Mesenteric fat pad (tissue), 1 donor: ENCODE measurements at places on chromosomes 7 and 10.

- DNase-seq = no peak
These were observed 118.2 kb upstream of the DPP6 start for GRCh38 chr7:153934048-153934447.

DNA sequence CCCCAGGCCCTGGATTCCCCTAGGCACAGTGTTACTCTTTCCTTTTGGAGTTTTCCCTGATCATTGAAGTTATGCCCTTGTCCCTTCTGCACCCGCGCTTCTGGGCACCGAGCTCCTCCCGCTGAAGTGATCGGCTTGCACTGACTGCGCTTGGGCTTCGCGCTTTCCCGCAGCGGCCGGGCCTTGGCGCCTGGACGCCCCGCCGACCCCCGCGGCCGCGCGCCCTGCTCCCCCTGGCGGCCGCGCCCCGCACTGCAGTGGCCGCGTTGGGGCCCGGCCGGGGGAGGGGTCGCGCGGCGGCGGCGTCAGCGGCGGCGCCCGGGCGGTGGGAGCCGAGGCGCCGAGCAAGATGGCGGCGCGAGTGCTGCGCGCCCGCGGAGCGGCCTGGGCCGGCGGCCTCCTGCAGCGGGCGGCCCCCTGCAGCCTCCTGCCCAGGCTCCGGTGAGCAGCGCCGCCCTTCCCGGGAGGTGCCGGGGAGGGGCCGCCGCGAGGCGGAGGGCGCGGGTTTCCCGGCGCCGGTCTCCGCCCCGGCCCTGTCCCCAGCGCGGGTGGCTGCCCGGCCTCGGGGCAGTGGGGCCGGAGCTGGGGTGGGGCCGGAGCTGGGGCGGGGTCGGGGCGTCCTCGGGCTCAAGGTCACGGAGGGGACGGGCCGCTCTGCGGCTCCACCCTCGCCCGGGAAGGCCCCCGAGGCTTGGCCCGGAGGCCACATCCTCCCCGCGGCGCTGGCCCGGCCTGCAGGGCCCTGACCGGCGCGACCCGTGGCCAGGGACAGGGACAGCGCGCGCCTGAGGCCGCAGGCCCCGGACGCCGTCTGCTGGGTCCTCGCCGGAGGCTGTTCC, at the start of gene NIPSNAP2:
NIPSNAP2 (plus strand) TSS at position 325 of the 839 bp plus-strand sequence; CDS start at position 350, 25 bp downstream.
- peak; percentile 95 for DNase-seq

- DNase-seq = no peak
These were observed 4.6 kb downstream of the HSPA12A start for GRCh38 chr10:116737627-116738327.

DNA sequence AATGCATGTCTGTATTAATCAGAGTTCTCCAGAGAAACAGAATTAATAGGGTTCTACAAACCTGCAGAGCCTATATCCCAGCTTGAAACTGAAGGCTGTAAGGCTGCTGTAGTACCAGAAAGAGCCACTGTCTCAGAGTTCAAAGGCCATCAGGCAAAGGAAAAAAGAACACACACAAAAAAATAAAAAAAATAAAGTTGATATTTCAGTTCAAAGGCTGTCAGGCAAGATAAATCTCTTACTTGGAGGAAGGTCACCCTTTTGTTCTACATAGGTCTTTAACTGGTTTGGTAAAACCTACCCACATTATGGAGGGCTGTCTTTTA, 12.0 kb upstream of the TMEM26 start:
- no peak for DNase-seq

GRCh38 chr7:130127821-130128317, 57.5 kb downstream of the KLHDC10 start:
- DNase-seq = no peak

DNA sequence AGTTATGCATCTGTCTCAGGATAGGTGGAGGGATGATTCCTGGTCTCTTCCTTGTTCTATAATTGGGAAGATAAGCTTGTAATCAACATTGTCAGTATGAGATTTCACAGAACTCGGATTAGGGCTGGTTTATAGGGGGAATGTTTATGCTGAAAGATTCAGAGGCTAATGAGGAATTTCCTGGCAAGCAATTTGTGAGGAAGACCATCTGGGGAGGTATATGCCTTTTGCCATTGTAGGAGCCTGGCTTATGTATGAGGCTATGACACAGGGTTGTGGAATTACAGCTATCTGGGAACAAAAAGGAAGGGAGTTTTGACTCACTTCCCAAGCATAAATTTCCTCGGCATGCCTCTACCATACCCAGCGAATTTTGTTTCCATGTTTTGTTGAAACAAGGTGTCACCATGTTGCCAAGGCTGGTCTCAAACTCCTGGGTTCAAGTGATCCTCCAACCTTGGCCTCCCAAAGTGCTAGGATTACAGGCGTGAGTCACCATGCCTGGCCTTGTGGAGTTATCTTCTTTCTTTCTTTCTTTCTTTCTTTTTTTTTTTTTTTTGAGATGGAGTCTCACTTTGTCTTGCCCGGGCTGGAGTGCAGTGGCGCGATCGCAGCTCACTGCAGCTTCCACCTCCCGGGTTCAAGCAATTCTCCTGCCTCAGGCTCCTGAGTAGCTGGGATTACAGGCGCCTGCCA, 1.6 kb upstream of the COPS6 start:
- DNase-seq = no peak

DNA sequence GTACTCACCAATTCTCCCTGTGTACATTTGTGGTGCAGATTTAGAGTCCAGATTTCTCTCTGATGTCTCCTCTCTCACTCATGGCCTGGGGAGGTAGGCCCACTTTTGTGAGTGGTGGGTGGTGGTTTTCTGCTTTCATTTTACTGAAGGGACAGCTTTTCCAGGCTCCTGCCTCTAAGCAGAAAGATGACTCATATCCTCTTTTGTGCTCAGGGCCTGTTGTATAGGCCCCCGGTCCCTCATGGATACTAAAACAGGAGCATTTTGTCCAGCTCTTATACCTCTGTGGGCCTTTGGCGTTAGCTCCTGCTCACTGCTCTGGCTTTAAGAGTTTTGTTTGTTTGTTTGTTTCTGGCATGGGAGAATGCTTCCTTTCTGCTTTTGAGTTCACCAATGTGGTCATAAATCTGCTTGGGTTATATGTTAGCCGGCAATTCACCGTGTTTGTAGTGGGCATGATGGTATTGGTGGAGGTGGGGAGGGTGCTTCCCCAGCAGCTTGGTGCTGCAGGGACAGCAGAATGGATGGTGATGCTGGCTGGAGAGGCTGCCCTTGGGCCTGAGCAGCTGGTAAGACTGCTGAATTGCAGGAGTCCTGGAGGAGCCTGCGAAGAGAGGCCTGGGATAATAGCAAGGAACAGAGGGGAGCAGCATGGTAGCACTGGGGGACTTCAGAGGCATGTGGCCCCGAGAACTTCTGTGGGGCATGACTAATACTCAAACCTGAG, 468.7 kb downstream of the RPS24 start:
- peak; percentile 78 for DNase-seq

DNA sequence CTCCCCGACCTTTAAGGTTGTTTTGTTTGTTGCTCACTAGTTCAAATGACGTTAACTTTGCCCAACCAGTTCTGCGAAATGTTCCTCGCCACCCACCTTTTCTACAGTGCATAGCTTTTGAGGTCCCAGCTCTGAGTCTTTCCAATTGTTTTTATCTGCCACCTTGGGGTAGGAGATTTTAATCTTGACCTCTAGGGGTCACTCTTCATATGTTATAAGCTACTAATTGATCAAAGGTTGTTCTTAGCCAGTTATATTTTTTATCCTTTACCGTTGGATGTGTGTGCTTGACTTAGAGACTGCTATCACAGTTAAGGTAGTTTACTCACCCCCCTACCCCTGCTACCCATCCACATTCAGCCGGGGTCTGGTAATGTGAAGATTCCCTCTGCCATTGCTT, 372.4 kb downstream of the SUGCT start:
- DNase-seq = no peak

DNA sequence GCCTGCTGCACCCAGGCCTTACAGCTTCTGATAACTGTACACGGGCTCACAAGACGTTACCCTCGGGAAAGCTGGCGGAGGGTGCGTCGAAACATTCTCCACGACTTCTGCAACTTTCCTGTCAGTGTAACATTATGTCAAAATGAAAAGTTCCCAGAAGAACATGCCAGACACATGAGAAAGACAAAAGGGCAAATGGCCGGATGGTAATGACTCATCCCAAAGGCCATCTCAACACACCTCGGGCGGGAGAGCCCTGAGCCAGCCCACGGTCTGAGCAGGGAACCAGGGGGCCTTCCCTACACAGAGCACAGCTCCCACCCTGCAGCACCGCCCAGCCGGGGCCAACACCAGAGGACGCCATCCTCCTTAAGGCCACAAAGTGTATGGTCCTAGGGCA, 118.7 kb downstream of the MAD1L1 start:
- DNase-seq = no peak

GRCh38 chr7:17054836-17055235, 173.1 kb upstream of the AGR3 start:
- DNase-seq = no peak

- no peak for DNase-seq
These were observed 110.4 kb downstream of the AMPH start for GRCh38 chr7:38520741-38521140.

GRCh38 chr7:111132833-111133232, 41.9 kb downstream of the LRRN3 start:
- DNase-seq = no peak

DNA sequence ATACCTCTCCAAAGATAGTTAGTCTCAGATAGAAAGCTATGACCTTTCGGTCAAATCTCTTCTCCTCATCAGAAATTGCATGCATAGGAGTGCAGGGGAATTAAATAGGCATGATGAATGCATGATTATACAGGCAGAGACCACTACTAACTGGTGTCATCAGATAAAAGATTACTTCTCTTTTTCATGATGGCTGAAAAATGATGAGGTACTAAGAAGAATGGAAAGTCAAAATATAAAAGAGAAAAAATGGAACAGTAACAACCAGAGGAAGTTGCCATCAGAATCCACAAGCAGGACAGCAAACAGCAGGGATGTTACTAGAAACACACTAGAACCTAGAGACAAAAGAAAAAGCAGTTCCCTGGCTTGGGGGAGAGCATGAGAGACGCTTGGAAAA, 31.6 kb downstream of the CTTNBP2 start:
- DNase-seq = no peak

DNA sequence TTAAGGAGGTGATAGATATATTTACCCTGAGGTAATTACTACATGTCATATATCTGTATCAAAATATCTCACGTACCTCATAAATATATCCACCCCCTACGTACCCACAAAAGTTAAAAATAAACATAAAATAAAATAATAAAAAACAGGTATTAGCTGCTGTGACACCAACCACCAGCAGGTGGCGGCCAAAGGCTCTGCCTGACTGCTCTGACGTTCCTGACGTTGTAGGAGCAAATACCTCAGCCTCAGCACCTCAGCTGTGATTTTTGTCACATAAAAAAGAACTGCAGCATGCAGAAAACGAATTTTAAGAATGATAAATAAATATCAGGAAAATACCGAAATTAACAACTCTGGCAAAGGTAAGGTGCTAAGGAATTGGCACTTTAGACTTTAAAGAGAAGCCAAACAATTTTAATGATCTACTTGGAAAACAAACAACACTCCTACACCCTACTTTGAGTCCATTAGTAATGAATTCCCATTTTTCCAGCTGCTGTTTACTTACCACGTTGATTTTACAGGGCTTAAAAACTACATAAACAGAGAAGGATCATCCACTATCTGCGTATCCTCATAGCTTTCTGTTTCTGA, 125.4 kb upstream of the TARP start:
- DNase-seq = no peak
